ENCODE measurements at places on chromosomes 5 and 9. TPM values are rescaled to one million over a fixed set of nuclear protein-coding genes. Genes with fewer than 3 reads are reported as not detected.

The PKD2L2 gene
- not detected for total RNA-seq

The PRLR gene
- not detected for total RNA-seq

The GRM6 gene
- not detected for total RNA-seq

The PRDM9 gene
- total RNA-seq, result not detected

The HTR1A gene
- not detected for total RNA-seq

The PDE6A gene
- total RNA-seq, result not detected

The SAXO1 gene
- not detected for total RNA-seq

The KCNV2 gene
- not detected for total RNA-seq

The NDUFS6 gene
- total RNA-seq, result 36.7 TPM

DNA sequence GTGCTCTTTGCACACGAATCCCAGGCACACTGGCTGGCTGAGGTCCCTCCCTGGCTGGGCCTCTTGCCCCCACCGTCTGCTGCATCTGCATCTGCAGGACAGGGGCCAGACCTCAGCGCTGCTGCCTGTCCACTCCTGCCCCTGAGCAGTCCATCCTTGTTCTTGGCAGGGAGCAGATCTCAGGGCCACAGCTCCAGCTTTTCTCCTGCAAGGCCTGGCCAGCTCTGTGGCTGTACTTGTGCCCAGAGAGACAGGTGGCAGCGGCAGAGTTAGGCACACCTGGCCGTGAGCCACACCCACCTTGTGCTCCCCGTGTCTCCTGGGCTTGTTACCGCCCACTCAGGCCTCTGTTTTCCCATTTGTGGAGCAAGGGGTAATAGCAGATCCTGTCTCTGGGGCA lies 13.9 kb downstream of the NEK6 start:
- DNase-seq, result no peak
- H3K36me3 ChIP-seq, result peaks cover 4% of the 10 kb centered on the region
- peaks cover 22% of the 10 kb centered on the region for H3K4me1 ChIP-seq
- H3K4me3 ChIP-seq, result no peak overlapping the region
- H3K27ac ChIP-seq, result no peak overlapping the region

GRCh38 chr5:123088031-123088805 lies 823 bp upstream of the PRDM6 start:
- peaks cover 5% of the 10 kb centered on the region for H3K36me3 ChIP-seq
- H3K27me3 ChIP-seq, result peaks cover 82% of the 10 kb centered on the region
- DNase-seq, result no peak
- H3K27ac ChIP-seq, result peak overlapping the region; percentile 69
- H3K4me3 ChIP-seq, result peak overlapping the region; percentile 55

GRCh38 chr9:128393145-128393775 lies 22.1 kb downstream of the URM1 start:
- no peak overlapping the region for H3K27ac ChIP-seq
- DNase-seq, result no peak
- H3K36me3 ChIP-seq, result peaks cover 8% of the 10 kb centered on the region
- H3K4me1 ChIP-seq, result peaks cover 3% of the 10 kb centered on the region
- no peak overlapping the region for H3K4me3 ChIP-seq

DNA sequence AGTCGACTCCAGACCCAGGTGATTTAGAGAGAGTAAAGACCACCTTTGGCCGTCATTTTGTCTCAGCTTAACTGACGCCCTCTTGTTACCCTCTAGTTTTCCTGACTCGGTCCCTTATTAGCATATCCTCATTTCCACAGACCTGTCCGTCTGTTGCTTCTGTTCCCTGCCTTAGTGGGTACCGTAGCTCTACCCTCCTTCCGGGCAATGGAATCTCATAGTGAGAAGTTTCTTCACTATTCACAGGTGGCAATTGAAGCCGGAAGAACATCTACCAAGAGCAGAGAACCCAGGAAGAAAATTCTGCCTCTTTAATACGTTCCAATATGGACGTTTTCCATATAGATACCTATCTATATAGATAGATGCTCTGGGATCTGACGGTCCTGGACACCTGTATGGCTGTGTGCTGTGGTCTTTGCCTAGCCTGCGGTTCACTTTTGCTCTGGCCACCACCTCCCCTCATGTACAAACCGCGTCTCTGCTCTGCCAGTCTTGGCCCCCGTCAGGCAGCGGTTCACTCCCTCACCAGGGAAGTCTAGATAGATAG lies 652 bp upstream of the TMEM161B start:
- H3K36me3 ChIP-seq, result peaks cover 59% of the 10 kb centered on the region
- H3K27me3 ChIP-seq, result no peaks in the 10 kb centered on the region
- peak overlapping the region; percentile 99 for H3K27ac ChIP-seq
- peaks cover 47% of the 10 kb centered on the region for H3K4me1 ChIP-seq
- peak overlapping the region; percentile 100 for H3K4me3 ChIP-seq
- DNase-seq, result peak; percentile 32

- H3K27me3 ChIP-seq, result peaks cover 2% of the 10 kb centered on the region
- no peaks in the 10 kb centered on the region for H3K36me3 ChIP-seq
- H3K4me3 ChIP-seq, result no peak overlapping the region
- H3K27ac ChIP-seq, result no peak overlapping the region
- DNase-seq, result no peak
Measured at GRCh38 chr5:36722900-36723299, 116.5 kb downstream of the SLC1A3 start.

- H3K27me3 ChIP-seq, result peaks cover 6% of the 10 kb centered on the region
- DNase-seq, result no peak
Measured at GRCh38 chr9:71308454-71308853, 187.0 kb upstream of the TRPM3 start.

GRCh38 chr9:98142182-98142907 lies 23.3 kb upstream of the TRIM14 start:
- DNase-seq, result no peak
- H3K4me1 ChIP-seq, result peaks cover 7% of the 10 kb centered on the region
- no peak overlapping the region for H3K27ac ChIP-seq
- H3K4me3 ChIP-seq, result no peak overlapping the region
- H3K36me3 ChIP-seq, result no peaks in the 10 kb centered on the region

- no peak for DNase-seq
- peaks cover 7% of the 10 kb centered on the region for H3K4me1 ChIP-seq
- H3K27ac ChIP-seq, result no peak overlapping the region
- H3K36me3 ChIP-seq, result no peaks in the 10 kb centered on the region
- H3K4me3 ChIP-seq, result no peak overlapping the region
Measured at GRCh38 chr9:16869131-16869881, 1.2 kb downstream of the BNC2 start.

- no peaks in the 10 kb centered on the region for H3K27me3 ChIP-seq
- H3K36me3 ChIP-seq, result no peaks in the 10 kb centered on the region
- no peak overlapping the region for H3K27ac ChIP-seq
- DNase-seq, result no peak
- no peaks in the 10 kb centered on the region for H3K4me1 ChIP-seq
Measured at GRCh38 chr9:108762348-108763055, 93.3 kb downstream of the ACTL7B start.

- no peak overlapping the region for H3K27ac ChIP-seq
- no peaks in the 10 kb centered on the region for H3K27me3 ChIP-seq
- H3K36me3 ChIP-seq, result no peaks in the 10 kb centered on the region
- no peak overlapping the region for H3K4me3 ChIP-seq
Measured at GRCh38 chr5:113202287-113202686, 225.7 kb downstream of the DCP2 start.

GRCh38 chr9:27442464-27442863 lies 81.6 kb upstream of the IFNK start:
- H3K27me3 ChIP-seq, result no peaks in the 10 kb centered on the region
- DNase-seq, result no peak
- peaks cover 7% of the 10 kb centered on the region for H3K4me1 ChIP-seq
- H3K27ac ChIP-seq, result no peak overlapping the region
- no peak overlapping the region for H3K4me3 ChIP-seq

DNA sequence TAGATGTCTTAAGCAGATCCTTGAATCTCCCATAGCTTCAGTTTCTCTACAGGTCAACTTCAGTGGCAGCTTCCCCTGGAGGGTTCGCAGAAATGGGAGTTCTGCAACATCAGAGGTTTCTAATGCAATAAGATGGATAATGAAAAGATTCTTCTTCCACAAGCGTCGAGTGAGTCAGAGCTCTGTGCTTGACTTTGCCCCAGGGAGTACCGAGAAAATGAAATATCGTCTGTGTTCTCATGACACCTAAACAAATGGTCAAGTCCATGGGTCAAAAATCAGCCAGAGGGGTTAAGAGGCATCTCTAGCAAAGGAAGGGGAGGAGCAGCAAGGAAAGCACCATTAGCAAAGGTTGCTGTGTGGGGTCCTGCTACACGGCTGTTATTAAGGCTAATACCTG lies 3.2 kb upstream of the ADRA1B start:
- peaks cover 6% of the 10 kb centered on the region for H3K4me1 ChIP-seq
- H3K36me3 ChIP-seq, result no peaks in the 10 kb centered on the region
- no peak for DNase-seq
- no peak overlapping the region for H3K27ac ChIP-seq
- H3K4me3 ChIP-seq, result no peak overlapping the region

DNA sequence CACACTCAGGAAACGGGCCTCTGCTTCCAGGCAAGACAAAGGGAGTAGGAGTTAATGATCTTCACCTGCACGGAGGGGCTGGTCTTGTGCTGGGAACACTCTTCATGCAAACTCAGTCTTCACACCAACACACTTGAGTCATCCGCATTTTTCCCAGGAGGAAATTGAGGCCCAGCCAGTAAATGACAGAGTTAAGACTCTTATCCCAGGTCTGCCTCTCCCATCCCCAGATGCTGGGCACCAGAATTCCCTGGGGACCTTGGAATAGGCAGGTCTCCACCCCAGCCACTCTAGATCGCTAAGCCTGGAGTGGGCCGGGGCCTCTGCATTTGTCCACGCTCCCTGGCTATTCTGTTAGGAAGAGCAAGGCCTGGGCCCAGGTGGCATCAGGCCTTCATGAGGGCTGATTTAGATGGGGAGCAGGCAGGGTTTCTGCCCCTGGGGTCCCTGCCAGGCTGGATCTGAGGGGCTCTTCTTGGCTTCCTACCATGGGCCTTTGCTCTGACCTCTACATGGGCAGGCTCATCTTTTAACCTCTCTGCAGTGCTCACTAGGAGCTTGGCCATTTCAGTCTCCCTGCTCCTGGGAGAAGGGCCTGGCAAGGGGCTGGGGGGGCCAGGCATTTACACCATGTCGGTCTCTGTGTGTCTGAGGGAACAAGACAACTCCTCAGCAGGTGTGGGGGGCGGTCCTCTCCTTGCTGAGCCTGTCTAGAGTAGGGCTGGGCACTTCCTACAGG lies 77.3 kb downstream of the AMBP start:
- no peaks in the 10 kb centered on the region for H3K4me1 ChIP-seq
- H3K27ac ChIP-seq, result no peak overlapping the region
- no peaks in the 10 kb centered on the region for H3K27me3 ChIP-seq

DNA sequence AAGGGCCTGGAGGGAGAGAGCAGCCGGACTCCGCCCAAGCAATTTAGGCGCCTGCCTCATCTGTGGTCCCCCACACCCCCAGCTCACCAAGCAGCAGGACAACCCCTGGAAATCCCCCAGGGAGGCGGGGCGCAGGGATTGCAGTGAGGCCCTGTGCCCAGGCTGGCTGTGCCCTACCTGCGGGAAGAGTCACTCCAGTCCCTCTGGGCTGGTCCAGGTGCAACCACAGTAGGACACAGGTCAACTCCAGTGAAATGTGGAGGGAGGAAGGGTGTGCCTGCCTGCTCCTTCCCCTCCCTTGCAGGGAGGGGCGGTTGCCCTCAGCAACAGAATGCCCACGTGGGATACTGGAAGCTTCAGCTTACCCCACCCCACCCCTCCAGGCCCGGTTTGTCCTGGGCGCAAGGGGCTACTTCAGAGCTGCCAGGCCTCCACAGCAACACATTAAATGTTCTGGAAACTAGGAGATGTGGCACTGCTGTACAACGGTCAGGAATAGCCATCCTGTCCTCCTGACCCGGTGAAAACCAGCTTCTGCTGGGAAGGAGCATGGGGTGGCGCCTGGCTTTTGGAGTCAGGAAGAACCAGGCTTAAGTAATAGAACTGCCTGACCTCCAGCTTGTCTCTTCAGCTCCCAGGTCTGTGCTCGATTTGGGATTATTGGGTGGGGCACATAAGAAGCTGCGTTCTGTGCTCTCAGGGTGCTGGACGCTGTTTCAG lies 22.5 kb downstream of the ABO start:
- no peaks in the 10 kb centered on the region for H3K4me1 ChIP-seq
- DNase-seq, result no peak
- no peaks in the 10 kb centered on the region for H3K36me3 ChIP-seq
- peaks cover 12% of the 10 kb centered on the region for H3K27me3 ChIP-seq

- H3K27me3 ChIP-seq, result peaks cover 4% of the 10 kb centered on the region
- no peak for DNase-seq
- peak overlapping the region; percentile 41 for H3K27ac ChIP-seq
Measured at GRCh38 chr9:121558473-121558872, 58.8 kb upstream of the GGTA1 start.

DNA sequence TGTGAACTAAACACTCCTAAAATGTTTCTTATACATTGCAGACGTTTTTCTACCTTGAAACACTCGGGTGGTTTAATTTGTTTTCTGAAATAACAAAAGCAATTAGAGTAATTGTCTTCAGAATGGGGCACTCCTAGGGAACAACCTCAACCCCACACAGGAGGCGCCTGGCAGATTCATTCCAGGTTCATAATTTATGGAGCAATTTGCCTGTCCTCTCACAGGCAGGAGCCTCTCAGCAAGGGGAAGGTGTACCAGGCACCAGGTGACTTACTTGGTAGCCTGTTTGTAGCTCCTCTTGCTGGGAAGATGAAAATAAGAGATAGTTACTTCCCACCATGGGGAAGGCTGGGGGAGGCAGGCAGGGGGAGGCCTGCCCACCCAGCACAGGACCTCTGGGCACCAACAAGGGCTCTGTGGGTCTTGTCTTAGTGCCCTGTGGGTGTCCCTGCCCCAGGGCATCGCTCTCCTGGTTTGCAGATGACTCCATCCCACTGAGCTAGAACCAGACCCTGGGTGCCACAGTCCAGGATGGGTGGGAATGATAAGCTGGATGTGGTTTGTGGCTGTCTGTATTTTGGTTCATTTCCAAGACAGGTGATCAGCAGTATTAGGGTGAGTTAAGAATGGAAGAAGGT lies 144.4 kb downstream of the FSTL4 start:
- H3K36me3 ChIP-seq, result no peaks in the 10 kb centered on the region
- DNase-seq, result no peak
- peaks cover 8% of the 10 kb centered on the region for H3K4me1 ChIP-seq
- H3K4me3 ChIP-seq, result no peak overlapping the region
- H3K27me3 ChIP-seq, result peaks cover 7% of the 10 kb centered on the region

- no peak overlapping the region for H3K27ac ChIP-seq
- no peaks in the 10 kb centered on the region for H3K36me3 ChIP-seq
- no peak overlapping the region for H3K4me3 ChIP-seq
- DNase-seq, result no peak
- peaks cover 11% of the 10 kb centered on the region for H3K27me3 ChIP-seq
- no peaks in the 10 kb centered on the region for H3K4me1 ChIP-seq
Measured at GRCh38 chr5:148465381-148466235, 81.8 kb downstream of the FBXO38 start.

- H3K27ac ChIP-seq, result no peak overlapping the region
- H3K36me3 ChIP-seq, result no peaks in the 10 kb centered on the region
- H3K4me3 ChIP-seq, result no peak overlapping the region
- H3K27me3 ChIP-seq, result no peaks in the 10 kb centered on the region
- DNase-seq, result no peak
Measured at GRCh38 chr5:179128976-179129375, 68.8 kb downstream of the ZNF354C start.
